ENCODE measurements at places on chromosomes 4 and X.
A peak's percentile ranks its signal among the peaks of the same experiment; 100 is the strongest.

GRCh38 chr4:88765729-88766128, 68.1 kb upstream of the NAP1L5 start:
- peak; percentile 91 for DNase-seq

DNA sequence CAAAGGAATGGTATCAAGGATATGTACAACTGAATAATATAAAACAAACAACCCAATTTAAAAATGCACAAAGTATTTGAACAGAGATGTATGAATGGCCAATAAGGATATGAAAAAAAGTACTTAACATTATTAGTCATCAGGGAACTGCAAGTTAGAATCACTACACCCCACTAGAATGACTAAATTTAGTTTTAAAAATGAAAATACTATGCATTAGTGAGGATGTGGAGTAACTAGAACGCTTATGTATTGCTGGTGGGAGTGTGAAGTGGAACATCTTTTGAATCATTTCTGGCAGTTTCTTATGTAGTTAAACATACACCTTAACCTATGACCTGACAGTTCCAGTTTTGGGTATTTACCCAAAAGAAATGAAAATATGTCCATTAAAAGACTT, 13.0 kb upstream of the SLC16A2 start:
- no peak for DNase-seq

- DNase-seq, result peak; percentile 52
Measured at GRCh38 chr4:76950052-76950955, 752 bp downstream of the SEPTIN11 start.

DNA sequence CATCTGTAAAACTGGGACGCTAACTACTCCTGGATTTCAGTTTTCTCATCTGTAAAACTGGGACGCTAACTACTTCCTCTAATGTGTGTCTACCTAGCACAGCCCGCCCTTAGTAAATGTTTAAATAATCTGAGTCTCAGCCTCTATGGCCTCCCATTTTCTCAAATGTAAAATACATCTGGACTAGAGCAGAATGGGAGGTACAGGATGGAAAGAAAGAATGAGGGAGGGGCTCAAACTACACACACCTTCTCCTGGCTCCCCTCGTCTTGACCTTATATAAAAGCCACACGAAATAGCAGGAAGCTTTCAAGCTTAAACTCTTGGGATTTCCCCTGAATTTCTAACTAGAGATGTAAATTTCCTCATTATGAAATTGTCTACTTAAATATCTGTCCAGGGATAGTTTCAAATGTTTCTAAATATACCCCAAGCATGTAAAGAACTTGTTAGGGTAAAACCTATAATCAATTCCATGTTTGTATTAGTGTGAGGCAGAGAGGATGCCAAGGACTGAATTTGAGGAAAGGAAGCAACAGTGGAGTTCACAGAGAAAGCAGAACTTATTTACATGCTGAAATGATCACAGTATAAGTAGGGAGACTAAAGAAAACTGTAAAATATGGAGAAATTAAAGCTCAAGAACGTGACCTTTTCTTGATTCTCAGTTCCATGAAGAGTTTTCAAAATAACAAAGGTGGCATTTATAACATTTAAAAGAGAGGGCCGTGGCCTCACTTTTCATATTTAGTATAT, 220.0 kb downstream of the NWD2 start:
- no peak for DNase-seq

DNA sequence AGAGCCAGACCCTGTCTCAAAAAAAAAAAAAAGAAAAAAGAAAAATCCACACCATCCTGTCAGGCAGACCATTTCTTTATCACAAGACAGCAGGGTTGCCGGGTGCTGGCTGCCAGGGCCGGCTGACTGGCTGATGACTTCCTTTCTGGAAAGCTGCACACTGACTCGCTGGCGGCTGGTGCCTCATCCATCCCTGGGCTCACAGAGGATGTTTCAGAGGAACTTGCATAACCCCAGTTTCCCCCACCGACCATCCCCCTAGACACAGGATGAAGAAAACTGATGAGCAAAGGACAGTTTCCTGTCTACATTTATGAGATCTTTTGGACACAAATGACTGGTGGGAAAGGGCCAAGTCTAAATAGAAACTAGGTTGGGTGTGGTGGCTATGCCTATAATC, 14.1 kb downstream of the HPSE start:
- DNase-seq, result no peak

- DNase-seq, result peak; percentile 0
Measured at GRCh38 chrX:115940888-115941332, 229.6 kb upstream of the AGTR2 start.

DNA sequence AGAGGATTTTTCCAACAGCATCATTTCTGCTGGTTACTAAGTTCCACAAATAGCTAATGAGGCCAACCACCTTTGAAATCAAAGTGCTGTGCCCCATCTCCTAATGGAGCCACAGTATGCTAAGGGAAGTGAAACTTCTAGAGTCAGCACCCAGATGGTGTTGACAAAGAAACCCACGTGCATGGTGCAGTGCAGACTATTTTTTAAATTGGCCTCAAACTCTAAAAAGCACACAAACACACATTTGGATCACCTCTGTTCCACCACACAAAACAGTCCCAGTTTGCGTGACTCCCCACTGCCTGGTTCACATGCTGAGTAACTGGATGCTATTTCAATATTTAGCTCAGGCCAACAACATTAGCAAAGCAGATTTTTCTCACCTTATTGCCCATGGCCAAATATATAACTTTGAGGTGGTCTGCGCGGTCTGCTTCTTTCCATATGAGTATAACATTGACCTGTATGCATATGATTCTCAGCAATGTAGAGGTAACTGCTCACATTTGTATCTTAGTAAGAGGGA, 69.9 kb downstream of the AMELX start:
- DNase-seq, result no peak

GRCh38 chr4:26788341-26788733, 72.3 kb upstream of the STIM2 start:
- no peak for DNase-seq

DNA sequence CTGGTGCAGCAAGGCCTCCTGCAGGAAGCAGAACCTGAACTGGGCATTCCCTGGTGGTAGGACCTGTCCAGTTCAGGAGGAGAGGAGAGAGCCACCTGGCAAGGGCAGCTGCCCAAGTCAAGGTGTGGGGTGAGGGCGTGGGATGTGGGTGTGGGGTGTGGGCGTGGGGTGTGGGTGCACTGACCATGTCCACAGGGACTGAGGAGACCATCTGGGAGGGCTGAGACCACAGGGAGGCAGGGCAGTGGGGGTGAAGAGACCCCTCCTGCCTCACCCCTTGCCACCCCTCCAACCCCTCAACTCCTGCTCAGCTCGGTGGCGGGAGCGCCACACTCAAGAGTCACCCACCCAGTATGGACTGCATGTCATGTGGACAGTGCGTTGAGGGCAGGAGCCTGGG, 117.9 kb downstream of the CPZ start:
- DNase-seq, result no peak

GRCh38 chrX:68186552-68187262, 246.6 kb downstream of the OPHN1 start:
- peak; percentile 17 for DNase-seq

GRCh38 chrX:46754036-46754435, 4.9 kb downstream of the SLC9A7 start:
- DNase-seq, result no peak

- no peak for DNase-seq
Measured at GRCh38 chr4:99205153-99205979, 13.7 kb downstream of the ADH6 start.

DNA sequence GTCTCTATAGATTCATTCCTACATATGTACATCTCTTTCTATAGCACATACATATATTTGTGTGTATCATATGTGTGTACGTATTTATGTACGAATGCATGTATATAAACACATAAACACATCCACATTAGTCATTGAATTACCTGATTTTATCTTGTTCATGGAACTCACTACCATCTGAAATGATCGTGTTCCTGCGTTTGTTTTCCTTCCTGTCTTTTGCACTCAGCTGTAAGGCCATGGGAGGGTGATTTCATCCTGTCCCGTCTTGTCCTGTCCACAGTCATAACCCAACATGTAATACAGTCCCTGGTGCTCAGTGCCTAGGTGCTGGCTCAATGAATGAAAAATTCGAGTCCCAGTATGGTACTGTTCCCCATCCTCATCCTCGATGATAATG, 191.8 kb upstream of the PSAPL1 start:
- no peak for DNase-seq

- no peak for DNase-seq
Measured at GRCh38 chr4:110034026-110034393, 121.3 kb downstream of the EGF start.

- no peak for DNase-seq
Measured at GRCh38 chr4:59945716-59946115, 1254.4 kb upstream of the ADGRL3 start.

GRCh38 chr4:120052856-120053255, 13.8 kb downstream of the MAD2L1 start:
- peak; percentile 94 for DNase-seq

GRCh38 chr4:174198828-174199227, 84.6 kb downstream of the FBXO8 start:
- peak; percentile 89 for DNase-seq

- DNase-seq, result no peak
Measured at GRCh38 chrX:111662292-111662691, 18.7 kb upstream of the ALG13 start.

- no peak for DNase-seq
Measured at GRCh38 chr4:33941854-33942253, 2302.5 kb downstream of the ARAP2 start.

DNA sequence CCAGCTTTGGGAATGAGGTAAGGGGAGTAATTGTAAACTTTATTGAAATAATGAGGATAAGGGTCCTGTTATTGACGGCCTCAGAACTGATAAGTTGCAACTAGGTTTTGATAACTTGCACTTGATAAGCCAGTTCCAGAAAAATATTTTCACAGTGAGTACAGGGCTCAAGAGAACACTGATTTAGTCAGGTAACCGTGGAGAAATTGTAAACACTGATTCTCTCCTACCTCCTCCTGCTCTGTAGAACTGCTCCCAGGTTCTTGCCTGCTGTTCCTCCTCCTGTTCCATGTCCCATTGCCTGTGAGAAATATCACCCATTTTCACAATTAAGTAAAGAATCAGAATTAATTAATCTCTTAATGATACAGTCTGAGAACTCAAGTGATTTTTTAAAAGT, 55.0 kb upstream of the CXXC4 start:
- no peak for DNase-seq

GRCh38 chrX:28590396-28590795, 3.1 kb downstream of the IL1RAPL1 start:
- peak; percentile 42 for DNase-seq

- no peak for DNase-seq
Measured at GRCh38 chr4:73259571-73260090, 1.0 kb upstream of the ANKRD17 start.

DNA sequence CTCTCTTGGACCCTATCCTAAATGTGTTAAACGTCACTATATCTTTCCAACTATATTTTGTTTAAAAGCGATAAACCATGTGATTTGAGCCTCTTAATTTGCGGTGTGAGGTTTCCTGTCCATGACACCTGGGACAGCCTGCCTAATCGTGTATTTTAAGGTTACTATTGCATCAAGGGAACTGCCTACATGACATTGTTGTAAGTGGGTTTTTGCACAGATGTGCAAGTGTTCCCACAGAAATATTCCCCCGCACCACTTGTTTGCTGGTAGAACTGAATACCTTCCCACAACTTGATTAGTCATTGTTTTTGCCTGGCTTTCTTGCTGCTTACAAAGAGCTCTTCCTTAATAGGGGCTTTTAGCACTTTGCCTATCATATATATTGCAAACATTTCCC, 5.1 kb upstream of the FAM184B start:
- DNase-seq, result peak; percentile 56

DNA sequence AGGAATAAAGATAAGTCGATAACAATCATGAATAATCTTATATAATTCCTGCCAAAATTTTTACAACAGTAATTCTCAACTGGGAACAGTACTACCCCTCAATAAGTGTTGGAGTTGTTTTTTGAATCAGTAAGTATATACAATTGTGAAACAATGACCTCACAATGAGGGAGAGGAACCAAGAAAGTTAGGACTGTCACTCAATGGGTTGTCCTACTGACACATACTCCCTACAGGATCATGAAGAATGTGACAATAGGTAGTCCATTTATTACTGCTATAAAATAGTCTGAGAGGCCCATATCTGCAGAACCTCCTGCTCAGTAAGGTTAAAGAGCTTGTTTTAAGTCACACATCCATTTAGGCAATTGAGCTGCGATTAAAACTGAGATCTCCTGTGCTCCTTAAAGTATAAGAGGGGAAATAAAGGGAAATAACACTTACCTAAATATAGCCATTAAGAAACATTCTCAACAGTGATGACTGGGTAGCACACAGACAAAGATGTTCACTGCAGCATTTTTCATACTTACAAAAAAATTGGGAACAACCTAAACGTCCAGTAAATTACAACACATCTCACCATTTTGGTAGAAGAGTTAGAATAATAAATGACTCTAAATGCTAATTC, 26.2 kb downstream of the FBXW7 start:
- no peak for DNase-seq

GRCh38 chrX:8738588-8739189, 6.8 kb upstream of the ANOS1 start:
- no peak for DNase-seq

DNA sequence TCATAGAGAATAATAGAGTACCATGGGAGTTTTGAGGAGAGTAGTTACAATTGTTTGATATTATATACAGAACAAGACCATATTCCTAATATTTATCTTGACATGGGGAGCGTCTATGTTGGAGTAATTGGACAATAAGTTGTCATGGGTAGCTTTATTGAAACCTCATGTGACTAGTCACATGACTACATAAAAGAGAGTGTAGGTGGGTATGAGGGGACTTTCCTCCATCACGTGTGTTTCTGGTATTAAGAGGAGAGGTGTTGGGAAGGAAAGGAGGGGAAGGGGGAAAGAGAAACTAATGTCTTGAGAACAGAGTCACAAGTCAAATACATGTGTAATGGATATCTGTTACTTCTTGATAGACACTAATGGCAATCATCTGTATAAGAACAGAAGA, 33.1 kb downstream of the PDLIM5 start:
- DNase-seq, result no peak

Measured in fibroblast of lung (primary cell).